ENCODE measurements at places on chromosomes 4 and X. TPM values are rescaled to one million over a fixed set of nuclear protein-coding genes. Genes with fewer than 3 reads are reported as not detected.

The HHIP gene
- polyA plus RNA-seq, result 0.04 TPM

The CDKL5 gene
- 3.4 TPM for polyA plus RNA-seq

The CYSLTR1 gene
- 0.30 TPM for polyA plus RNA-seq

The CLDN22 gene
- polyA plus RNA-seq, result not detected

The MAGEE1 gene
- polyA plus RNA-seq, result 0.83 TPM

The PRIMPOL gene
- polyA plus RNA-seq, result 5.2 TPM

The FAM149A gene
- polyA plus RNA-seq, result 1.6 TPM

The RAB9B gene
- 6.8 TPM for polyA plus RNA-seq

The BMP3 gene
- not detected for polyA plus RNA-seq

The BTC gene
- polyA plus RNA-seq, result 0.15 TPM

The ZNF630 gene
- polyA plus RNA-seq, result 1.6 TPM

The RXFP1 gene
- not detected for polyA plus RNA-seq

The CCDC160 gene
- polyA plus RNA-seq, result 0.06 TPM

The RHOXF1 gene
- 0.38 TPM for polyA plus RNA-seq

The MMRN1 gene
- 1.6 TPM for polyA plus RNA-seq

DNA sequence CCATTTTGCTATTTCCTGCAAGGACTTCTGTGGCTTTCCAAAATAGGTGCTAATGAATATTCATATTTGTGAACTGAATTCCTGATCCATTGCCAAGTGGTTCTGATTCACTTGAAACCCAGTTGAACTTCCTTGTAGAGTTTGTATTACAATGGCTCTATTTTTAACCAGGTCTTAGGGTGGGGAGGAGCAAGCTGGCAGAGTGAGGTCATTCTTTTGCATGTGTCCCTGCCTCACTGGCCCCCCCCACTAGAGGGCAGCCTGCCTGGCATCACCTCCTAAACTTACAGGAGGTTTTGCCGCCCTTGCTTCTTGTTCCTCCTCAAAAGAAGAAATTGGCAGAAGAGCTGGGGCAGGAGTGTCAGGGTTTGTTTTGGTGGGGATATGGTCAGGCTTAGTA lies 10.5 kb downstream of the PTTG2 start:
- DNase-seq, result peak; percentile 87

DNA sequence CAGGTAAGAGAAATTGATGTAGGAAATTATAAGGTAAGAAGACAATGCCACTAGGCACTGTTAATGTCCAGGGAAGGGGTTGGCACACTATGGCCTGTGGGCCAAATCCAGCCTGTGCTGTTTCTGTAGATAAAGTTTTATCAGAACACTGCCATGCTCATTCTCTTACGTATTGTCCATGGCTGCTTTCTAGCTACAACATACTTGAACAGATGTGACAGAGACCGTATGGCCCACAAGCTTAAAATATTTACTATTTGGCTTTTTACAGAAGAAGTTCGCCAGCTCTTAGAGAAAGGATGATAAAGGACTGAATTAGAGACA lies 168.0 kb downstream of the CDS1 start:
- no peak for DNase-seq

DNA sequence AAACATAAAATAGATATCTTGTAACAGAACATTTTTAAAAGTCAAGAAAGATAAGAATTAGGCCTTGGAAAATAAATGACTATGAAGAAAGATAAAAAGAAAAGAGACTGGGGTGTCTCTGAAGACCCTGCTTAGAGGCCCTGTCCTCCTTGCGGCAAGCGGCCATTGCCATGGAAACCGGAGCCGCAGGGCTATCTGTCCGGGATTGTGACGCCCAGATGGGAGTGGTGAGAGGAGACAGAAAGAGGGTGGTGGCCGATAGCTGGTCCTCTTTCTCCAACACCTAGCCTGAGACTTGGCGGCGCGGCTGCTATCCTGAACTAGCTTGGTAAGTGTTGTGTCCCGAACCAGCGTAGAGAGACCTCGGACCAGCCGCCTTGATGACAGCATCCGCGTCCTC lies at the start of gene DUSP21:
Gene DUSP21 (plus strand): TSS at position 269 of the 400 bp plus-strand sequence. CDS start 112 bp downstream, at position 381.
- no peak for DNase-seq

- DNase-seq, result no peak
Measured at GRCh38 chr4:10384974-10385373, 72.3 kb downstream of the ZNF518B start.

DNA sequence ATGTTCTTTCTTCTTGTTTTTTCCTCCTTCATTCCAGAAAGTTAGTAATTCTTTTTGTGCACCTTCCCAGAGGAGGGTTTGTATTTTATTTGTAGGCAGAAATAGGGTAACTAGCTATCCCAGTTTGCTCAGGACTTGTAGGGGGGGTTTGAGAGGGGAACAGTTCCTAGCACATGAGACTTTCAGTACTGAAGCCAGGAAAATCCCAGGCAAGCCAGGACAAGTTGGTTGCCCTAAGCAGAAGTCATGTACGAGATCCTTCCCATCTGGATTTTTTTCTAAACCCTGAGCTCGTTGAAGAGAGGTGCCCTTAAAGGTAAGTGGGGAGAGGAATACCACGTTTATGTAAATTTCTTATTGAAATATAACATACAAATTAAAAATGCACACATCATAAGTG lies 15.6 kb upstream of the TAB3 start:
- DNase-seq, result no peak

DNA sequence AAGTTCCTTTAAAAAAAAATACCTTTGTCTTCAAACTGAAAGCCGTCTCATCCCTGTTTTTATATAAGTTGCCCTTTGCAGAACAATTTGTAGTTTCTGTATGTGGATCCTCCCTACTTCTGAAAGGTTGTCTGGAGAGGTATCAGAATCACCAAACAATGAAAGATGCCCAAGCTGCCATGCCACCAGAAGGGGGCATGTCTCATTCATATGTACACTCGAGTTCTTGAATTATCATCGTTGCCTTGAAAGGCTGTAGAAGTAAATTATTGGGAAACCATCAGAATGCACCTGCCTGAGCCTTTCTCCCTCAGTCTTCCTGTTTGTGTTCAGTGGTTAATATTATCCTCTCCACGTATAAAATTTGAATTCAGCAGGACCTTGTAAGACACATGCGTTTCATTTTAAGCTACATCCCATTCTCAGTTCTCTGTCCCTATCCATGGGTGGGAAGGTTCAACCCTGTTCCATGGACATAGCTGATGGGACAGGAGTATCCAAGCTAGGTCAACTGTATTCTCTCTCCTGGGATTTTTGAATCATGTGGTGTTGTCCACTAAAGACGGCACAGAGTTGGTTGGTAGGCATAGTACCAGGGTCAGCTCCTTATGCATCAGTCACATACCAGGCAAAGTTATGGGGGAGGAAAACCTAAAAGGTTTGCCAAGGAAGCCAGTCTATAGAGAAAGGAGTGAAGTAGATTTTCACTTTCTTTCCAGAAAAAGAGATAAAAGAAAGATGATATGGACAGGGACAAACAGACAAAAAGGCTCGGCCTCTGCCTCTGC lies 24.0 kb downstream of the GALNT7 start:
- no peak for DNase-seq

DNA sequence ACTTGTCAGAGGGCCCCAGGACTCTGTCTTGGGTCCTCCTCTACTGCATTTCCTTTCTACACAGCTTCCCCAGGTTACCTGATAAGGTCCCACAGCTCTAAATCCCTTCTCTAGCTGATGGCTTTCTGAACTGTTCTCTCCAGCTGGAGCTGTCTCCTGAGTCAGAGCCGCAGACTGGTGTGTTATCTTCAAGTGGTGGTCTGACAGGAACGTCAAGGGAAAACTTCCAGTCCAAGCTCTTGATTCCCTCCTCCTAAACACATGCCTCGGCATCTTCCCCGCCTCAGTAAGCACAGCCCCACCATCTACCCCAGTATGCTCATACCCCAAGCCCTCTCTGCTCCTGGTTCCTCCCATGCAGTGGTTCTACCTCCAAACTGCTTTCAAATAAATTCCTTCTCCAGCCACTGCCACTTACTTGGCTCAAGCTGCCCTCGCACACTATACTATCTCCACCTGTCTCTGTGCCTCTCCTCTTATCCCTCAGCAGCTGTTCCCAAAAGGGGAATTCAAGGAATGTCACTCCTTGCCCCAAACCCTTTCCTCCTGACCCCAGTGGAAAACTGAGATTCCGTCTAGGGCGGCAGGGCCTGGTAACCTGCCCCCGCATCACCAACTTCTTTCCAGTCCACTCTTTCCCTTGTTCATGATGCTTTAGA lies 17.2 kb upstream of the CENPU start:
- no peak for DNase-seq

DNA sequence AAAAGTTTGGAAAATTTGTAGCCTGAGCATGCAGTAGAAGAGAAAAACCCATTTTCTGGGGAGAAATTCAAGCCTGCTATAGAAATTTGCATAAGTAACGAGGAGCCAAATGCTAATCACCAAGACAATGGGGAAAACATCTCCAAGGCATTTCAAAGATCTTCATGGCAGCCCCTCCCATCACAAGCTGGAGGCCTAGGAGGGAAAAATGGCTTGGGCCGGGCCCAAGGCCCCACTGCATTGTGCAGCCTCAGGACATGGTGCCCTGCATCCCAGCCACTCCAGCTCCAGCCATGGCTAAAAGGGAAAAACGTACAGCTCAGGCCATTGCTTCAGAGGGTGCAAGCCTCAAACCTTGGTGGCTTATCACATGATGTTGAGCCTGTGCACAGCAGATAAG lies 87.7 kb downstream of the SHROOM4 start:
- DNase-seq, result no peak

GRCh38 chr4:147913137-147913536 lies 181.2 kb downstream of the ARHGAP10 start:
- no peak for DNase-seq

DNA sequence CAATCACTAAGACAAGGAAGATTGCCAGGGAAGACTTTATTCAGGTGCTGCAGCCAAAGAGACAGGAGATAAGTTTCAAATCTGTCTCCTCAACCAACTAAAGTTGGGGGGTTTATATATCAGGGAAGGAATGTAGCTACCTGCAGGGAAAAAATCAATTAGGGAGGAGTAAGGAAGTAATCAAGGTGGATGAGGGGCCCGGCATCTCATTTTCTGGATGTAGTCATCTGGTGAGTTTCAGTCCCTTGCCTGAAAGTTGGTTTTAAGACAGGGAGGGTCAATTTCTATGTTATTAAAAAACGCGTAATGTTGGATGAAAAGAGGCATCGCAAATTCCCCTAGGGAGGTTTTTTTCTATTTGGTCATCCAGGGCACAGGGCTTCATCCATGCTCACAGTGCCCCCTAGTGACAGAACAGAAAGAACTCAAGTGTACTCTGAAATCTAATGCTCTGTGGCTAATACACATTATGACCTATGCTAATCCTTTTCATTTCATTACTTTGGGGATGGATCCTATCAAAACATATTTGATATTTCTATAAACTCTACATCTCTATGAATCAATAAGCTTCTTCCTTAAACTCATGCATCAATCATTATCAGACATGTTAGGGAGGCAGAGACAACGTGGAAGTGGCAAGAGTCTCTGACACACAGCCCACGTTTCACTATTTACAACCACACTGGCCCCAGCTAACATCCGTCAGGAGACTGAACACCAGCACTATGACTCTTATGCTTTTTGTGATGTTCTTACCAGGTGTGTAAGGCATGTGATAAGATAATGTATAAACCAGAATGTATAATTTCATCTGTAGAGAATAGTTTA lies 1577.0 kb upstream of the TENM3 start:
- DNase-seq, result no peak

GRCh38 chr4:173420324-173420752 lies 21.4 kb upstream of the SCRG1 start:
- no peak for DNase-seq

- no peak for DNase-seq
Measured at GRCh38 chrX:117335209-117335608, 781.4 kb downstream of the KLHL13 start.

- DNase-seq, result no peak
Measured at GRCh38 chr4:47068986-47069385, 37.6 kb downstream of the GABRB1 start.

GRCh38 chr4:95949136-95949765 lies 109.4 kb downstream of the PDHA2 start:
- no peak for DNase-seq

DNA sequence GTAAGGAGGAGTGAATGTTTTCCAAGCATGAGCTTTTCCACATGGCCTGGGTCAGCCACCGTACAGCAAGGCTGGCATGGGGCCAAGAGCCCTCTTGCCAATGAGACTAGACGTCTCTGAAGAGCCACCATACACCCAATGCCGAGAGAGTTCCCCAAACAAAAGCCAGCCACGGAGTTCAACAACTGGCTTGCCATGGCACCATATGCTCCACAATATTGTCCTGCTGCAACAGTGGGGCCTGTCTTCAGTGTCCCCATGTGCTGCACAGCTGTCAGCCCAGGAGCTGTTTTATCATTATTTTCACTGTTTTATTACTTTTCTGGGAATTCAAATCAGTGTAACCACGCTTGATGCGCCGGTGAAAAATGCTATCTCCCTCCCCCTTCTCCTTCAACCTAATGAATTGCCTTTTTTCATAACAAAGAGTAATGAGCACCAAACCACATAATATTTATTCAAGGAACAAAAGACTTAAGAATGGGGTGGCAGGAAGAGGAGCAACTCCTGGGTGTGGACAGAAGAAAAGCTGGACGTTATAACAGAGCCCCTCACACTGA lies 18.4 kb downstream of the MAML3 start:
- DNase-seq, result peak; percentile 41

All from heart left ventricle (tissue), 16 donors.